ENCODE measurements at places on chromosomes 7 and 10. TPM values are rescaled to one million over a fixed set of nuclear protein-coding genes. Genes with fewer than 3 reads are reported as not detected.

DNA sequence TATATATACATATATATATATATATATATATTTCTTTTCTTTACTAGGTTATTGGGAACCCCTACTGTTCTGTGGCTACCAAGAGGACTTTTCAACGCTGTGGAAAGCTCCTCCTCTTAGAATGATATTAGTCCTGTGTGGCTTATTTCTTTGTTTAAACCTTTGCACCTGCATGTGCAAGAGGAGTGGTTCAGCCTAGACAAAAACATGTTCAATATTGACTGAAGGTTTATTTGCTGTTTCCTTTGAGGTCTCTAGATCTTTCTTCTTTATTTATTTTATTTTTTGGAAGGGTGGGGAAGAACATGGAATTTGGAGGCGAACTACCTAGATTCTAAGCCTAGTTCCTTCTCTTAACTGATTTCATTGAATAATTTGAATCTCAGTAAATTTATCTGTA lies 118.1 kb downstream of the GNAT3 start:
- no peak for DNase-seq

GRCh38 chr10:87878664-87879459 lies 15.4 kb downstream of the PTEN start:
- DNase-seq: no peak

GRCh38 chr10:93594518-93594917 lies 6.5 kb downstream of the RBP4 start:
- no peak for DNase-seq

DNA sequence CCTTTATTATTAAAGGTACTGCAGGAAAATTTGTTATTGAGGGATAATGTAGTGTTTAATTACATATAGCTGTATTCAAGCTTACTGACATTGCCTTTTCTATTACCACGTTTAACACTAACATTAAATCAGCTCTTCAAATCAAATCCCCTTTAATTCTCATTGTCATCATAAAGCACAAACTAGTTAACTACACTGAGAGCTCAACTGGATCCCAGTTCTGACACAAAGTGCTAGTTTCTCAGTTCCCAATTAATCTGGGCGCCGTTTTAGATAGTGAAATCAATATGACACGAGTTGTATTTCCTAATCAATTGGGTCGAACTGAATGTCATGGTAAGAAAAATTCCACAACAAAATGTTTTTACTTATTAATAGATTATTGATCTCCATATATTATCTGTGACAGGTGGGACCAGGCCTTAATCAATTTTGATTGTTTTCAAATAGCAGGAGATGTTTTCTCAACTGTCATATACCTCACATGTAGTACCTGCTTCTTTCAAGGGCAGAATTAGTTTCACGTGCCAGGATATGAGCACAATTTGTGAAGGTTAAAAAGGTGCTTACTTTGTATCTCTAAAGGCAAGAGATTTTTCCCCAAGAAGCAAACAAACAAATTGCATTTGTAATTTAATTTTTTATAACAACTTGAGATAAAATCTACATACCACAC lies 71.0 kb downstream of the AASS start:
- DNase-seq: no peak

DNA sequence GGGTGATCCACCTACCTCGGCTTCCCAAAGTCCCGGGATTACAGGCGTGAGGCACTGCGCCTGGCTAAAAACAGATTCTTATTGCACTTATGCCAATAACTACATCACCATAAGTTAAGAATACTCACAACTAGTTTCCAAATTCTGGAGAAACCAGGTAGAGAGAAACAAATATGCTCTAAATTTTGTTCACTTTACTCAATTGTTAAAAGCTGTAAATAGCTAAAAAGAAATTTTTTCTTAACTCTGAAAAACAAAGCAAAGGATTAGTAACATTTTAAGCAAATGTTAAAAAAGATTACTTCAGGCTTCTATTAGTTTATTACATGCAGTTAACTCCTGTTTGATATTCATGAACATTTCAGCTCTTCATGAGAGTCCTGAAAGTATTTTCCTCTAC lies 28.3 kb upstream of the ZMIZ2 start:
- no peak for DNase-seq

DNA sequence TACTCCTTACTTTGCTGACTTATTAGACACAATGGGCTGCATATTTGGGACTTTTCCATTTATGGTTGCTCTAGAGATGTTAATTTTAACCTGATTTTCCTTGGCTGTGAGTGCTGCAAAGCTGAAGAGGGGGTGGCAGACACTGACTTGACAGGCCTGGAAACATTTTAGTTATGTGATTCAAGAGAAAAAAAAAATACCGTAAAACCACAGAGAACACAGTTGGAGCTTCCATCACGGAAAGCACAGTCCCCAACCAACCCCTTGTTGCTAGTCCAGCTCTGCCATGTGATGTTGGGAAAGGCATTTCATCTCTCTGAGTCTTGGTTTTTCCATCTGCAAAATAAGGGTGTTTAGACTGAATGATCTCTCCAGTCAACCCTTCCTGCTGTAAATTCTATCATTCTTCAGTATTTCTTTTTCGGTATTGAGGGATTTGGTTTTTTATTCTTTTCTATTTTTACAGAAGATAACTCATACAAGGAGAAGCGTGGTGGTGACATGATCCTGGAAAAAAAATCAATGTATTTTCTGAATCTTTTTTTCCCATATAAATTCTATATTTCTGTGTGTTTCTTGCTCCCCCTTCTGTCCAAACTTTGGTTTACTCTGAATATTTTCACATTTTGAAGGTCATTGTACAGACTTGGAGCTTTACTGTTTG lies 246.1 kb downstream of the REEP3 start:
- peak; percentile 87 for DNase-seq

DNA sequence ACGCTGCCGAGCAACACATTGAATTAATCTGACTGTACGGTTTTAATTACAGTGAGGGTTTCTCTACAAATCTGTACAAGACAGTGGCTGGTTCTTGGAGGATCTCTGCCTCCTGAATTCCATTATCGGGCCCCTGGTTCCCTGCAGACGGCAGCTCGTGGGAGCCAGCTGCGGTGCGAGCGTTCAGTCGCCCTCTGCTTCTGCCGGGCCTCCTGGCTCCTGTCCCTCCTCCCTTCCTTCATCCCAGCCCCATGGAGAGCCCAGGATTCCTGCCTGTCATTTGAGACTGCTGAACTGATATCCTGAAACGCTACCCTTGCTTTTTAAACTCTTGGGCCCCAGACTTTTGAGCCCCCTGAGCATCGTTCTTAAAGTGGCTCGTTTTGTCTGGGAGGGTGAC lies 6.6 kb upstream of the DLX6 start:
- no peak for DNase-seq

DNA sequence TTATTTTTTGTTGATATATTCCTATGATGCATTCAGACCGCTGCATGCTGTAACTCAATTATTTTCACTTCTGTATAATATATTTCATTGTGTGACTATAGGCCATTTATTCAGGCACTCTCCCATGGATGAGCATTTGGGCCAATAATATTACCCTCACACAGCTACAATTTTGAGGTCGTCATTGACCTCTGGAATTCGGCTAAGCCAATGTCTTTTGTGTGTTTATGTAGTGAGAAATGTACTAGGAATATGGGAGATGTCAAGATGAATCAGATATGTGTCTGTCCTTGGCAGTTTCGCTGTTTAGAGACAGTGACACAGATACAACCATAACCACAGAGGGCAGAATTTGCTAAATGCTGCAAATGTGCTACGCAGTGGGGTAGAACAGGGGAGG lies 474.2 kb downstream of the ADRA2A start:
- DNase-seq: no peak

GRCh38 chr7:45726883-45727282 lies 146.0 kb downstream of the CCDC201 start:
- DNase-seq: no peak

GRCh38 chr7:44132039-44132438 lies 8.7 kb upstream of the POLD2 start:
- DNase-seq: no peak

GRCh38 chr10:97182288-97182990 lies 3.3 kb downstream of the SLIT1 start:
- DNase-seq: no peak

DNA sequence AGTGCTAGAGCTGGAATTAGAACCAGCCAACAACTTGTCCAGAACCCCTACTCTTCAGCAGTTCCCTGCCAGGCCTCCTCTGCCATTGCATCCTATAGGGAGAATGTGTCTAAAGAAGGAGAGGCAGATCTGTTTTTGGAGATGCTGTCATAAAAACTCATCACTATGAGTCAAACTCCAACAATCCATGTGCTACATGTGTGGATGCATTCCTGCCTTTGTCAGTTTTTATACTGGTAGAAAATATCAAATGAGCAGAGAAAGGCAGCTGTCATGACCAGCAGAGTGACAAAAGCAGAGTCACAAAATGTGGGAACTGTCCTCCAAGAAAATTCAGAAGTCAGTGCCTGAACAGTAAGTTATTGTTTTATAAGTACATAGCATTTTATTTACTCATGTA lies 93.0 kb downstream of the ABLIM1 start:
- no peak for DNase-seq

DNA sequence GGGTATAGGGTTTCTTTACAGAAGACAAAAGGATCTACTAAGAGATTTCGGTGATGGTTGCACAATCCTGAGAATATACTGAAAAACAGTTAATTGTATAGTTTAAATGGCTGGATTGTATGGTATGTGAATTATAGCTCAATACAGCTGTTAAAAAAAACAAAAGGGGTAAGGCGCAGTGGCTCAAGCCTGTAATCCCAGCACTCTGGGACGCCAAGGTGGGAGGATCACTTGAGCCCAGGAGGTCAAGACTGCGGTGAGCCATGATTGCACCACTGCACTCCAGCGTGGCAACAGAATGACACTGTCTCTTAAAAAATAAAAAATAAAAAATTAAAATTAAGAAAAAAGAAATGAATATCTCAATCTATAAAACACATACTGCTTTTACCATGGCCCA lies 18.5 kb downstream of the ESYT2 start:
- DNase-seq: no peak

GRCh38 chr10:113867904-113868303 lies 13.4 kb downstream of the NHLRC2 start:
- no peak for DNase-seq

DNA sequence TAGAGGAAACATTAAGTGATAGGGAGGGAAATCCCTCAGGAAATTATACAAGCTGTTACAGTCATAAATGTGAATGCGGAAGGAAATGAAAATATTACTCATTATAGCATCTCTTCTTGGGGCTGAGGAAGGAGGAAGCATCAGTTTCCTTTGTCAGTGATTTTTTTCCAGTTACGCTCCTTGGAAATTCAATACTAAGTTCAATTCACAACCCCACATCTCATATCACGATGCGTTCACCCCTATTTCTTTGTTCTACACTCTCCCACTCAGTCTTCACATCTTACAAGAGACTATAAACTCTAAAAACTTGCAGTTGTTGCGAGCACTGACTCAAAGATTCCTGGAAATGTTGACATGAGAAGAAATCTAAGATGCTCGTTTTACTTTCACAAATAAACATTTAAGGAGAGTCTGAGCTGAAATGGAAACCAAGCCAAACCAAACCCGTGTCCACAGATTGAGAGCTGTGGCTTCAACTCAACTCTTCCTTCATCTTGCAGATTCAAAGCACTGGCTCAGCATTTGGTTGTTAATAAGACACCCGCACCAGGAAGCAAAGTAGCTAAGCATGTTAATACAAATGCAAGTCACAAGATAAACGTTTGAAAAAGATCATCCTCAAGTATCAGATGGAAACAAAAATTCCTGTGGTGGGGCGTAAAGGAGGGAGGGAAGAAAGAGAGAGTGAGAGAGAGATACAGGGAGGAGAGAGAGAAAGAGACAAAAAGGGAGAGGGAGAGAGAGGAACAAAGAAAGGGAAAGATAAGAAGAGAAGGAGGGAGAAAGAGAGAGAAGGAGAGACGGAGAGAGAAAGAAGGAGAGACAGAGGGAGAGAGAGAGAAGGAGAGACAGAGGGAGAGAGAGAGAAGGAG lies 150.0 kb upstream of the RSU1 start:
- peak; percentile 48 for DNase-seq

DNA sequence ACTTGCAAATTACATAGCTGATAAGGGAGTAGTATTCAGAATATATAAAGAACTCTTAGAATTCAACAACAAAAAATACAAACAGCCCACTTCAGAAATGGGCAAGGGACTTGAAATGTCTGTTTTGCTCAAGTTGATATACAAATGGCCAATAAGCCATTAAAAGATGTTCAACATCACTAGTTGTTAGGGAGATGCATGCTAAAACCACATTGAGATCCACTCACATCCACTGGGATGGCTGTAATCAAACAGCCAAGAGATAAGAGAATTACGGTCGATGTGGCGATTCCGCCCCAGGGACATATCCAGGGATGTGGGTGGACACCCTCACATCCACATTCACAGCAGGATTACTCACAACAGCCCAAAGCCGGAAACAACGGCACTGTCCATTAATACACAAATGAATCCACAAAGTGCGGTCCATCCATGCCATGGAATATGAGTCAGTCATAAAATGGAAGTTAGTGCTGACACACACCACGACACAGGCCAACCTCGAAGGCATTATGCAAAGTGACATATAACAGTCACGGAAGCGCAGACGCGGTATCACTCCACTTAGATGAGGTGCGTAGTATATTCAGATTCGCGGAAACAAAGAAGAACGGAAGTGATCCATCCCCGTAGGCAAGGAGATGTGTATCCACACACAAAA lies 227.8 kb downstream of the DNAJB6 start:
- DNase-seq: no peak

- no peak for DNase-seq
These were observed 285.1 kb downstream of the ZEB1 start for GRCh38 chr10:31604096-31604495.

Gene AGAP6
- polyA plus RNA-seq: 11.4 TPM

Gene VWDE
- polyA plus RNA-seq: 6.8 TPM

Gene INHBA
- polyA plus RNA-seq: 3.2 TPM

Gene RELN
- 8.6 TPM for polyA plus RNA-seq

Gene CYP2C19
- not detected for polyA plus RNA-seq

Gene UTF1
- not detected for polyA plus RNA-seq

Gene ADARB2
- 0.16 TPM for polyA plus RNA-seq

Gene SUN1
- 166 TPM for polyA plus RNA-seq

Gene TFPI2
- 2.7 TPM for polyA plus RNA-seq

Gene FAM13C
- polyA plus RNA-seq: 32.0 TPM

Measured in muscle of back (tissue), 13 donors.